ENCODE measurements at places on chromosomes 1 and 21. TPM values are rescaled to one million over a fixed set of nuclear protein-coding genes. Genes with fewer than 3 reads are reported as not detected.

S100A3 gene
- 6.9 TPM for total RNA-seq

AMY1A gene
- total RNA-seq: not detected

MIXL1 gene
- total RNA-seq: 0.10 TPM

TDRD5 gene
- not detected for total RNA-seq

XCL2 gene
- not detected for total RNA-seq

TRABD2B gene
- total RNA-seq: 0.06 TPM

LCE1C gene
- not detected for total RNA-seq

MATN1 gene
- total RNA-seq: not detected

AZIN2 gene
- total RNA-seq: 5.1 TPM

LAMC2 gene
- total RNA-seq: 173 TPM

LPAR3 gene
- total RNA-seq: not detected

A3GALT2 gene
- total RNA-seq: not detected

GNG4 gene
- not detected for total RNA-seq

LRRC8D gene
- 20.7 TPM for total RNA-seq

HIVEP3 gene
- total RNA-seq: 7.6 TPM

ANKRD45 gene
- not detected for total RNA-seq

PADI6 gene
- total RNA-seq: not detected

CNN3 gene
- total RNA-seq: 267 TPM

WNT2B gene
- total RNA-seq: 4.4 TPM

BRINP2 gene
- not detected for total RNA-seq

SPRR2B gene
- total RNA-seq: not detected

ZNF648 gene
- not detected for total RNA-seq

TFF3 gene
- 5.4 TPM for total RNA-seq

CYP4X1 gene
- total RNA-seq: not detected

PGLYRP4 gene
- not detected for total RNA-seq

KLHDC9 gene
- 7.2 TPM for total RNA-seq

OR2G6 gene
- total RNA-seq: not detected

HES4 gene
- total RNA-seq: 219 TPM

EDARADD gene
- not detected for total RNA-seq

ZP4 gene
- total RNA-seq: not detected

CASQ2 gene
- total RNA-seq: not detected

TMEM50A gene
- 144 TPM for total RNA-seq

PEAR1 gene
- 62.6 TPM for total RNA-seq

MTARC2 gene
- total RNA-seq: 12.5 TPM

GBP6 gene
- total RNA-seq: not detected

GPR3 gene
- 0.44 TPM for total RNA-seq

SYTL1 gene
- 1.8 TPM for total RNA-seq

CGN gene
- 0.12 TPM for total RNA-seq

PRAMEF4 gene
- not detected for total RNA-seq

USH2A gene
- not detected for total RNA-seq

DENND1B gene
- total RNA-seq: 8.2 TPM

PODN gene
- total RNA-seq: 0.24 TPM

BMP8B gene
- not detected for total RNA-seq

GJA5 gene
- total RNA-seq: 0.10 TPM

ZMYM1 gene
- 17.9 TPM for total RNA-seq

S100A10 gene
- 359 TPM for total RNA-seq

CD34 gene
- total RNA-seq: 307 TPM
